Gastroesophageal sphincter (tissue), 4 donors: ENCODE measurements at places on chromosomes 7 and 10. TPM values are rescaled to one million over a fixed set of nuclear protein-coding genes. Genes with fewer than 3 reads are reported as not detected.

DNA sequence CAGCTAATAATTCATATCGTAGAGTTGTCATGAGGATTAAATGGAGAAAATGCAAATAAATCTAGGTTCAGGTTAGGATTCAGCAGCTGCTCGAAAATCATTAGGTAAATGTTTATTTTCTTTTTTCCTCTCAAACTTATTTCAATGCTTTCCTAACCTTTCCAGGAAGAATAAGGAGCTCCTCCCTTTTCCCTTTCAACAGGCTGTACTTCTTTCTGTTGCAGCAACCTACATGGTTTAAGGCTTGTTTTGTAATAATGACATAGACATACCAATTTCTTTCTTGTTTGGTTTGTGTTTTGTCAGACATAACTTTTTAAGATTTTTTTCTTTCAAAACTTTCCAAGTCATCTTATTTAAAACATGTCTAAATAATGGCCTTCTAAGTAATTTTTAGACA is 18.2 kb downstream of the GPR141 start:
- ATAC-seq = no peak

The CHST15 gene
- 84.2 TPM for total RNA-seq

The PTCD1 gene
- total RNA-seq = 10.8 TPM

The LLCFC1 gene
- not detected for total RNA-seq
